ENCODE measurements at places on chromosomes 2 and 18. TPM values are rescaled to one million over a fixed set of nuclear protein-coding genes. Genes with fewer than 3 reads are reported as not detected.

ASAP2 gene
- total RNA-seq = 59.6 TPM

AFF3 gene
- not detected for total RNA-seq

AAK1 gene
- 23.8 TPM for total RNA-seq

CIDEA gene
- 1.2 TPM for total RNA-seq

EMX1 gene
- total RNA-seq = not detected

SGPP2 gene
- 0.05 TPM for total RNA-seq

FEV gene
- not detected for total RNA-seq

MARCHF4 gene
- total RNA-seq = 1.5 TPM

EPAS1 gene
- total RNA-seq = 283 TPM

TUBA3E gene
- not detected for total RNA-seq

KIF5C gene
- total RNA-seq = 0.34 TPM

MYCN gene
- 19.6 TPM for total RNA-seq

GNAL gene
- total RNA-seq = 0.51 TPM

CRYGD gene
- total RNA-seq = not detected

FAM228A gene
- total RNA-seq = 0.28 TPM

CCDC85A gene
- 21.4 TPM for total RNA-seq

ATP5MC3 gene
- 98.7 TPM for total RNA-seq

EFHD1 gene
- 0.17 TPM for total RNA-seq

ABCG5 gene
- total RNA-seq = not detected

FOXD4L1 gene
- 0.17 TPM for total RNA-seq

HAAO gene
- total RNA-seq = not detected

SERPINB10 gene
- total RNA-seq = not detected

RGPD4 gene
- total RNA-seq = not detected

NGEF gene
- total RNA-seq = 0.17 TPM

RAB27B gene
- total RNA-seq = under 0.01 TPM

CNDP1 gene
- total RNA-seq = not detected

CBLN2 gene
- not detected for total RNA-seq

MRO gene
- not detected for total RNA-seq

C2orf78 gene
- total RNA-seq = not detected

VWA3B gene
- not detected for total RNA-seq

SERPINB3 gene
- 0.17 TPM for total RNA-seq

LCT gene
- under 0.01 TPM for total RNA-seq

BMPR2 gene
- 85.8 TPM for total RNA-seq

CFAP53 gene
- 0.14 TPM for total RNA-seq

UGT1A5 gene
- total RNA-seq = not detected

OST4 gene
- 569 TPM for total RNA-seq

DAPL1 gene
- total RNA-seq = not detected

CRYBA2 gene
- not detected for total RNA-seq
